ENCODE measurements at places on chromosomes 16 and 17. TPM values are rescaled to one million over a fixed set of nuclear protein-coding genes. Genes with fewer than 3 reads are reported as not detected.

DNA sequence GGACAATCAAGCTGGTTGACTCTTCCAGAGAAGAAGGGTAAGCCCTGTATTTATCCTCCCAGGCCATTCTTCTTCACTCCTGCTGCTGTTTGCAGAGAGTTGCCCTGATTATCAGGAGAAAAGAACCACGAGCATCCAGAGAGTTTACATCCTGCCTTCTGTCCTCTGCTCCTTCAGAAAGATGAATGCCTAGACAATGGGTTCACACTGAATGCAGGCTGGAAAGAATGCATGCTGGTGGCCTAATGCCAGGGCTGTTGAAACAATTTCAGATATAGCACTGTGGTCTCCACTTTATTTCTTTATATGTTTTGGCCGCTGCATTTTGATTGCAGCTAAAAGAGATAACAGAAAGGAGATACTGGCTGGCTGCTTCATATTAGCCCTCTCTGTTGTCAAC lies 21.2 kb upstream of the HAS3 start:
- peaks cover 2% of the 10 kb centered on the region for H3K27me3 ChIP-seq
- no peaks in the 10 kb centered on the region for H3K36me3 ChIP-seq
- no peak overlapping the region for H3K4me3 ChIP-seq
- no peak for DNase-seq
- no peak overlapping the region for H3K27ac ChIP-seq

- H3K4me1 ChIP-seq: peaks cover 5% of the 10 kb centered on the region
- H3K4me3 ChIP-seq: peak overlapping the region; percentile 40
- H3K27ac ChIP-seq: peak overlapping the region; percentile 81
These were observed 7.0 kb upstream of the NACA2 start for GRCh38 chr17:61598014-61598413.

DNA sequence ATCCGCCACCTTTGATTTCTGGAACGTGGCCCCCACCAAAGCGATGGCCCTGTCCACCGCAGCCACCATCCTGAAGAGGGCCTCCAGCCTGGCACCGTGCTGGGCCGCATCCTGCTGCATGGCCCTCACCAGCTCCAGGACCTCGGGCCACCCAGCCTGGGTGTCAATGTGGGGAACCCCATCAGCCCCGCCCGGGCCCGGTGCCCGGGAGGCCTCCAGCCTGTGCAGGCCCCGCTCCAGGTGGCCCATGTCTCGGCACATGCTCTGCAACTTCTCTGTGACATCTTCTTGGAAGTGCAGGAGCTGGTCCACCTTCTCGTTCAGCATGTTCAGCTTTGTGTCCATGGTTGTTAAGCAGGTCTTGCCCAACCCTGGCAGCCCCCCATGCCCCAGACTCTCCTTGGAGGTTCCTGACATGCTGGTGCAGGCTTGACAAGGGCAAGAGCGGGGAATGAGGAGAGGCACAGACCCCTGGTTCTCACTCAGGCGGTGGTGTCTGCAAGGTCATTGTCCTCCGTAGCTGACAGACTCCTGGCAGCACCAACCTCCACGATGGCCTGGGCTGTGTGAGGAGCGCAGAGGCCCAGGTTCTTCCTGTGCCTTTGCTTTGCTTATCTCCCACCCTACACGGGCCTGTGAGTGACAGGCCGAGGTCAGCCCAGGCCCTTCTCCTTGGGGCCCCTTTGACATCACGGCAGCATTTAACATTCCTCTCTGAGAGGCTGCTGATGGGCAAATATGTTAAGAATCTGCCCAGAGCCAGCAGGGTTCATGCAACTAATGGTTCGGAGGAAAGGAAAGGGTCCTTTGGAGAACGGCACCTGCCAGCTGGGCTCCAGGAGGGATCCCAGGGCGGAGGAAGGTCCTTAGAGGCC lies at the start of gene MYLK3:
MYLK3 (minus strand) TSS at position 568 of the 875 bp plus-strand sequence; CDS start at position 417, 151 bp downstream.
- no peak within 1 kb of the TSS for H3K27ac ChIP-seq
- peaks cover 4% of the 10 kb centered on the region for H3K27me3 ChIP-seq
- H3K36me3 ChIP-seq: no peaks in the 10 kb centered on the region
- DNase-seq: no peak

- peaks cover 5% of the 10 kb centered on the region for H3K36me3 ChIP-seq
- DNase-seq: no peak
- no peaks in the 10 kb centered on the region for H3K4me1 ChIP-seq
- no peak overlapping the region for H3K27ac ChIP-seq
- peaks cover 2% of the 10 kb centered on the region for H3K27me3 ChIP-seq
- no peak overlapping the region for H3K4me3 ChIP-seq
These were observed 111.7 kb upstream of the COX10 start for GRCh38 chr17:13957636-13958035.

The RFNG gene
- total RNA-seq: 50.8 TPM

The PRDM7 gene
- total RNA-seq: not detected
